Aorta (tissue), 5 donors: ENCODE measurements at places on chromosomes 12 and 14.

DNA sequence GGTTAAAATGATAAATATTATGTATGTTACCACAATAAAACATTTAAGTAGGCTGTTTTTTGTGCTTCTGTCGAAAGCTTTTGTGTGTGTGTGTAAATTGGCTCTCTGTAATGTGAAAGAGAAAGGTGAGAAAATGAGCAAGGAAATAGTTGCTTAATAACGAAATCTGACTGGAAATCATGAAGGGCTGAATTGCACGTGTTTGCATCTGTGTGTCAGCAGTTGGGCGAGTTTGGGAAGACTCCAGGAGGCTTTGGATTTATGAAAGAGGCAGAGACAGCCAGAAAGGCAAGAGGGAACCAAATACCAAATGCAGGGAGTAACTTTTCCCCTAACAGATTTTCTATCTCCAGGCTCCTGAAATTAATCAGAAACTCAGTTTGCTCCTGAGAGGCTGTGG lies 47.2 kb upstream of the PLEKHG3 start:
- DNase-seq, result no peak

- DNase-seq, result no peak
Observed at GRCh38 chr12:130827432-130827831, 11.6 kb downstream of the STX2 start.

- DNase-seq, result no peak
Observed at GRCh38 chr12:40292788-40293429, 68.1 kb downstream of the LRRK2 start.

- DNase-seq, result no peak
Observed at GRCh38 chr12:2101771-2102170, 49.0 kb downstream of the CACNA1C start.

- DNase-seq, result no peak
Observed at GRCh38 chr12:58544281-58544680, 376.0 kb downstream of the LRIG3 start.
